Cardiac fibroblast (primary cell): ENCODE measurements at places on chromosomes 2 and 18.
A peak's percentile ranks its signal among the peaks of the same experiment; 100 is the strongest.

GRCh38 chr2:227163485-227163997 lies 464 bp downstream of the COL4A4 start:
- no peak for DNase-seq

- DNase-seq: no peak
Observed at GRCh38 chr2:162091325-162092007, 17.5 kb upstream of the DPP4 start.

DNA sequence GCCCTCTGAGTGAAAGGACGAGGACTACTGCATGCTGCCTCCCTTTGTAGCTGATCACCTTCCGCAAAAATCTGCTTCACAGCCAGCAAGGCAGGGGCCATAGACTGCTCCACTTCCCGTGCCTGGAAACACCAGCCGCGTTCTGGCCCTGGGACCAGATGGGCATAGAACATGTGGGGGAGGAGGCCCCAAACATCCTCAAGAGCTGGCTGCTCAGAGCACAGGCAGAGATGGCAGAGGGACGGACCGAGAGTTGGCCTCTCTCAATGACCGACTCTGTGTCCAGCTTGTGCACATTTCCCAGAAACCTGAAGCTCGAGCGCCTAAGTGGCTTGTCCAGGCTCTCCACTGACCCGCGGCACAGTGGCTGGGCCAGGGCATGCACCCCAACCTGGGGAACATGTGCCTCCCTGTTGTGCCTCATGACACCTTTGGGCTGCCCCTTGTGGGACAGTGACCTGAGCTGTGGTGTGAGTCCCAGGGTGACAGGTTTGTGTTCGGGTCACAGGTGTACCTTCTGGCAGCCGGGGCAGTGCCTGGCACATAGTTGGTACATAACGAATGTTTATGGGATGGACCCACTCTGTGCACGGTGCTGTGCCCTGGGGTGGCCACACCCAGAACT lies 9.1 kb downstream of the KCNF1 start:
- DNase-seq: no peak

- DNase-seq: no peak
Observed at GRCh38 chr2:200033929-200034328, 78.5 kb downstream of the MAIP1 start.

DNA sequence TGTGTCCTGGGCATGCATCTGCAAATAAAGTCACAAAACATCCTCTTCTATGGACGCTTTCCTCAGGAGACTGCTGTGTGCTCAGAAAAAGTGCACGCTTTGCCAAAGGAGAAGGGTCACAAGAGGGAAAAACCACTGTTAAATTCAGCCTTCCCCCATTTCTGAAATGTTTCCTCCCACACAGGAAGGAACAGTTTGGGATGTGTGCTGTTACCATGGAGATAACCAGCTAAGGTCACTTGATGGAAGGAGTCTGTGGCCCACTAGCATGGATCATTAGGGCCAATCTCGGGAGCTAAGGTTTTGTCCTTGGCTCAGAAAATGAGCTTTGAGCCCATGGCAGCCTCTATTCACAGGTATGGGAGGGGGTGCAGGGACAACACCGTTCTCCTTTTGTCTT lies 5.6 kb downstream of the KCNE4 start:
- peak; percentile 48 for DNase-seq

- no peak for DNase-seq
Observed at GRCh38 chr18:74299746-74300145, 8.0 kb upstream of the CYB5A start.
